ENCODE measurements at places on chromosomes 5 and 9.

- no peak for DNase-seq
These were observed 26.1 kb upstream of the SEC16A start for GRCh38 chr9:136508729-136509500.

GRCh38 chr9:35075358-35075757 lies 2.9 kb upstream of the VCP start:
- no peak for DNase-seq

DNA sequence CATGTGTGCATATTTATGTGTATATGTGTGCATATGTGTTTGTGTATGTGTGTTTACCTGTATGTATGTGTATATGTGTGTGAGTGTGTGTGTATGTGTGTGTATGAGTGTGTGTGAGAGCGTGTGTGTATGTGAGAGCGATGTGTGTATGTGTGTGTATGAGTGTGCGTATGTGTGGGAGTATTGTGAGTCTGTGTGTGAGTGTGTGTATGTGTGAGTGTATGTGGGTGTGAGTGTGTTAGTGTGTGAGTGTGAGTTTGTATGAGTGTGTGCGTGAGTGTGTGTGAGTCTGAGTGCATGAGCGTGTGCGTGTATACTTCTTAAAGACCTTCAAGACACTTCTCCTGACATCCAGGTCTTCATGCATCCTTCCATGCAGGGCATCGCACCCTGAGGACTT lies 49.6 kb downstream of the CFAP77 start:
- DNase-seq: no peak

GRCh38 chr5:158606233-158606632 lies 493.5 kb downstream of the EBF1 start:
- no peak for DNase-seq

DNA sequence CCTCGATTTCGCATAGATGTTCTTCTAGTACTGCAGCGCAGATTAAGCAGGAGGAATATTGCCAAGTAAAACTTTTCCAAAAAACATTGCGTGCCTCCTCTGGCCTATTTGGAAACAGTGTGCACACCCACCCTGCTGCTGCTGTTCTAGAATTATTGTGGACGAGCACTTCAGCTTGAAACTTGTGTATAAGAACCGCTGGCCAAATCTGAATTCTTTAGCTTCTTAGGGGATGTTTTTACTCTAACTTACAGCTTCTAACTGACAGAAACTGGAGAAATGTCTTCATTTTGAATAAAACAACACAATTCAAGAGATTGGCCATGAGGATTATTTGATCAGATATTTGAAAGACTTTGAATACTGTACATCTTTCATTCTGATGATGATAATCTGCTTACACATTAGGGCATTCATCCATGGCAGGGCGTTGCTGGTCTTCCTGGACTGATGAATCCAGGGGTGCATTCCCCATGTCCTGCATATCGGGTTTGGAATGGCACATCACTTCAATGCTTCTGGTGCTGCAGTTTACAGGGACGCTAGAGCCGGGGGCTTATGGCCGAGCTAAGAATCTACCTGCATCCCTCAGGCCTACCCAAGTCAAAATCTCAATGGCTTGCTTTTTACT lies 6.5 kb downstream of the ADAMTS16 start:
- no peak for DNase-seq

DNA sequence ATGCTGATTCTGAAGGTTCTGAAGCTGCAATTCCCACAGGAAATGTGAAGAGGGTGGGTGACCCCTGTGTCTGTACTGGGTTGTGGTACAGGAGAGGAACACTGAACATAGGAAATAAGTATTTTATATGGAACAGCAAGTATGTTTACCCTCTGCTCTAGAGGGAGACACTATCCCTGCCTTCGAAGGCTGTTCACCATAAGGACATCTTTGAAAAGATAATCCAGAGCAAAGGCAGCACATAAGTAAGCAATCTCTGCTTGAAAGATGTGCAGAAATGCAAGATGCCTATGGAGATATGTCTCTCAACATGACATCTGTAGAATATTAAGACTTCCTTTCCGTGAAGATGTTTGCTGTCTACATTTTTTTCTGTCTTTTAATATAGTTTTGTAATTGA lies 184.4 kb upstream of the EFNA5 start:
- DNase-seq: no peak

GRCh38 chr9:126009047-126009446 lies 261.9 kb downstream of the PBX3 start:
- no peak for DNase-seq

DNA sequence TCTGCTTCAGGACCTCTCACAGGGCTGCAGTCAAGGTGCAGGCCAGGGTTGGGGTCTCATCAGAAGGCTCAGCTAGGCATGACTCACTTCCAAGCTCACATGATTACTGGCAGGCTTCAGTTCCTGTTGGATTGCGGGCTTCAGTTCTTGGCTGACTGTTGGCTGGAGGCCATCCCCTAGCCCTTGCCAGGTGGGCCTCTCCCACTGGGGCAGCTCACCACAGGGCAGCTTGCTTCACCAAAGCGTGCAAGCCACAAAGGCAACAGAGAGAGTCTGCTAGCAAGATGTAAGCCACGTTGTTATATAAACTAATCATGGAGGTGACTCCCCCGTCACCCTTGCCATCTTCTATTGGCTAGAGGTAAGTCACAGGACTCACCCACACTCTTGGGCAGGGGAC lies 14.4 kb downstream of the CPLX2 start:
- DNase-seq: no peak

All from chondrocyte (in vitro differentiated cells).